ENCODE measurements at places on chromosomes 12 and 14.

GRCh38 chr12:100545092-100545491, 28.4 kb upstream of the GAS2L3 start:
- no peak for DNase-seq

GRCh38 chr12:77644915-77645605, 185.6 kb upstream of the NAV3 start:
- no peak for DNase-seq

DNA sequence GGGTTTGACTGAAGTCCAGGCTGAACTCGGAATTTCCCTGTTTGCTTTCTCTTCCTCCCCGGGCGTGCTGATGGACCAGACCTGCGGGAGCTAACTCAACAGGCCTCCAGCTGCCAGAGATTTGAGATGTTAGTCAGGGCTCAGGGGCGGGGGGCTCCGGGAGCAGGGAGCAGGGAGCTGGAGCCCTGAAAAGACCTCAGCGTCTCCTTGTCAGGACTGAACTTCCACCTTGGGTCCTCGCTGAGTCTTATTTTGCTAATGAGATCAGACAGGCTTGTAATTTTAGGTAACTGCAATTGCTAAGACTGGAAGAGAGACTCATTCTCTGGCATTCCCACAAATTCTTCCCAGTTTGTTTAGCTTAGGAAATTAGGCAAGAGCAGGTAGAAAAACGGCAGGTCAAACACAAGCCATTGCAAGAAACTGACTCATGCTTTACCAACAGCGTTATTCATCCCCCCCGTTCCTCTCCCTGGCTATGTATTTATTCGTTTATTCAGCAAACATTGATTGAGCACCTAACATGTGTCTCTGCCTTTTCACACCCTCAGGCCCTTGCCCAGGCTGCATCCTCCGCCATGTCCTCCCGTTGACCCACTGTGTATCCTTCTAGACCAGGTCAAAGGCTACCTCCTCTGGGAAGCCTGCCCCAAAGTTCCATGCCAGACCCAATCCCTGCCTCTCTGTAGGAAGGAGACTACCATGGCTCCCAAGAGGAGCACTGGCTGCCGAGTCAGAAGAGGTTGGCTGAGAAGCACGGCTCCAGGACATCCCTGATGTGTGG, 80.4 kb upstream of the DIO3 start:
- peak; percentile 18 for DNase-seq

GRCh38 chr12:52906191-52906601, 1.3 kb upstream of the KRT8 start:
- no peak for DNase-seq

DNA sequence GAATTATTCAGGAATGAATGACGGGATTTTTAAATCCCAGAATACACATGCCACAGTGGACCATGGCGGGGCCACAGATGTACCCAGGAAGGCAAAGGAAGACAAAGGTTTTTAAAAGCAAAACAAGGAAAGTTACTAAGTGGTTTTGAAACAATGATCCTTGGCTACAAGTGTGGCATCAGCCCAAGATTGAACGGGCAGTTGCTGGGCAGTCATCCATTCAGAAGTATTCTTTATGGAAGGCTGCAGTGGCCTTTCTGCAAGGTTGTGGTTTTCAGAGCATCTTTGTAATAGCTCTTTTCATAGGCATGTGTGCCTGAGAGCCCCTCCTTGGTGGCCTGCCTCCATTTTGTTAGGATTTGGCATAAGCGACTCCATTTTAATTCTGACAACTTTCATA, 13.4 kb upstream of the IFI27 start:
- no peak for DNase-seq

DNA sequence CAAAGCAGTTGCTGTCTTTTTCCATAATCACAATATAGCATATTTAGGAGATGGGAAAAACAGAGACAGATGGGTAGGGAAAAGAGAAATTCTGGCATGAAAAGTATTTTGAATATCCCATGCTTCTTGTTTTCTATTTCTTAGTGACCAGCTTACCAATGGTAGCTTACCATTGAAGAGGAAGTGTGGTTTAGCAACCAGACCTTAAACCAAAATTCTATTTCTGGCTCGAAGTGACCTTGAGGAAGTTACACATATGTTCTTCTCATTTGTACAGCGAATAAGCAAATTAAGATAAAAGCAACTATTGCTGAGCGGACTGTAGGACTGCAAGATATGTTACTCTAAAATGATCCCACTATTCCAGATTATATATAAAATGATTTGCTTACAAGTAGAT, 82.9 kb downstream of the FGD4 start:
- no peak for DNase-seq

- no peak for DNase-seq
Observed at GRCh38 chr12:125890971-125891370, 825.7 kb downstream of the AACS start.

DNA sequence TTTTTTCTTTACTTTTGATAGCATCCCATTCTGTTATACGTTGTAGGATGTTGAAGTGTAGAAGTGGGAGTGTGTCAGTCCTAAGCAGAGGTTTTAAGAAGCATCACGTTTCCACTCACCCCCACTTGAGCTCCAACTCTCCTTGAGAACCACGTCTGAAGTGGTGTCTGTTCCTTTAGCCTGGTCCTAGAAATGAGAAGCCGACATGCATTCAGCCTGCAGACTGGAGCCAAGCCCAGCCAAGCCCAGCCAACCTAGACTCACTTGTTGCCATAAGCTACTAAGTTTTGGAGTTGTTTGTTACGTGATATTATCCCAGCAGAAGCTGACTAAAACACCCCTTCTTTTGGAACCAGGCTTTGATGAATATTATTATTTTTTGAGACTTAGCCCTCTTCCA, 4.4 kb upstream of the ELK3 start:
- DNase-seq = no peak

DNA sequence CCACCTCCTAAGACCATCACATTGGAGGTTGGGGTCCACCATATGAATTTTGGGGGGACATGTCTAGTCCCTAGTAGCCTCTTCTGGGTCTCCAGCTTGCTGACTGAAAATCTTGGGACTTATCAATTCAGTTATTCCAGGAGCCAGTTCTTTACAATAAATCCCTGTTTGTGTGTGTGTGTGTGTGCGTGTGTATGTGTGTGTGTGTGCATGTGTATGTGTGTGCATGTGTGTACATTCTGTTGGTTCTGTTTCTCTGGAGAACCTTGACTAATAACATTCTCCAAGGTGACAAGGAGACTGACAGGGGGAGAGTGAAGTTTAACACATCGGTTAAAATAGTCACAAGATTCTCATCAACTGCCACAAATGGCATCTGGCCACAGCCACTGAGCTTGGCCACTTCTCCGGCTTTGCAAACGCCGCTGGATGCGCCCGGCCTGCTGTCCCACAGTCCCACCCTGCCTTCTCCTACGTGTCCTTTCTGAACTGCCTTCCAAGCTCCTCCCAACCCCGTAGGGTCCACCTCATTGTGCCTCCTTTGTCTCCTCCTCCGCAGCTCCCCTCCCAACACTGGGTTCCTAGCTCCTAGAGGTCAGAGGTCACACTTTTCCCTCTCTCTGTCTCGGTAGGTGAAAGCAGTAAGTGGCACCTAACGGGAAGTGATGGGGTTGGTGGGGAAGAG, 88.1 kb upstream of the DIO3 start:
- no peak for DNase-seq

GRCh38 chr14:68665792-68666204, 127.1 kb downstream of the ZFP36L1 start:
- peak; percentile 13 for DNase-seq

- DNase-seq = no peak
Observed at GRCh38 chr12:805022-805632, 52.7 kb downstream of the WNK1 start.

DNA sequence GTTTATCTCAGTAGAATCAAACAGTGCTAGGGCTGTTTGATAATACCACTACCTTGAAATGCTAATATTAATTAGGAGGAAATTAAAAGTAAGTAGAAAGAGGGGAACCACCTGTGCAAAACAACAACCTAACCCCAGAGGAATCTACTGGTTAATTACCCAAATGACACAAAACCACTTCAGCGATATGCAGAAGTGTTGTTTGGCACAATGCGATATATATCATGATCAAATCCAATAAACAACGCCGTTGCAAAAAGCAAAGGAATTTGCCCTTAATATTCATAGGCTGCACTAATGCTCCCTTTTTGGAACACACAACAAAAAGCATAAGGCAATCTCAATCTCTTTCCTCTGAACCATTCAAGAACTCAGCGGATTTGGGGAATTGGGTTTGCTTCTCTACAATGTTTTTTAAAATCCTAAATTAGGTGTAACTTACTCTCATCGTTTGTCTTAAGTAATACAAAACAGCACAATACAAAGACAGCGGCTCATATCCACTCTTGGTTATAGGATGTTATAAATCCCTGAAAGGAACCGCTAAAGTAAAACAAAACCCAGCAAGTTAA, 1.5 kb downstream of the MAP4K5 start:
- no peak for DNase-seq

DNA sequence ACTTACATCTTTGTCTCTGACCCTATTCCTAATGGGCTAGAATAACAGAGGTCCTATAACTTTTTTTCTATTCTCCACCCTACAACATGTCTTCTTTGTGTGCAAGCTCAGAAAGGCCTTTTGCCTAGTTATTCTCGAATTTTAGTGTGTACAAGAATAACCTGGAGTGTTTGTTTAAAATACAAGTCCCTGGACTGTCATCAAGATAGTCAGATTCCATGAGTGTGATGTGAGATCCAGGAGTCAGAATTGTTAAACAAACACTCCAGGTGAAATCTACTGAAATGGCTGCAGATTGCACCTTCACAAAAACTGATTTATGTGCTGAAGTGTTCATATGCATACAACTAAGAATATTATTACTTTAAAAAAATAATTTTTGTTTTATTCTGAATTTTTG, 114.4 kb upstream of the DIO2 start:
- no peak for DNase-seq

DNA sequence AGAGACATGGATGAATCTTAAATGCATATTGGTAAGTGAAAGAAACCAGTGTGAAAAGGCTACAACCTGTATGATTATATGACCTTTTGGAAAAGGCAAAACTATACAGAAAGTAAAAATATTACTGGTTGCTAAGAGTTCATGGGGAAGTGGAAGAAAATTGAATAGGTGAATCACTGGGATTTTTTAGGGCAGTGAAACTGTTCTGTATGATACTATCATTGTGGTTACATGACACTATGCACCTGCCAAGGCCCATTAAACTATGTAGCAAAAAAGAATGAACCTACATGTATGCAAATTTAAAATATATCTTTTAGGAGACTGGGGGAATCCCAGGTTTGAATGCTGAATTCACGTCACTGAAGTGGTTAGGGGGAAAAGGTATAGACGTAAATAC, 12.6 kb upstream of the OR8S1 start:
- no peak for DNase-seq

- no peak for DNase-seq
Observed at GRCh38 chr12:29082522-29082921, 66.6 kb upstream of the FAR2 start.

- no peak for DNase-seq
Observed at GRCh38 chr14:73861073-73861472, 9.4 kb downstream of the PTGR2 start.

GRCh38 chr12:94235848-94236247, 87.5 kb downstream of the PLXNC1 start:
- DNase-seq = no peak

- DNase-seq = no peak
Observed at GRCh38 chr12:113471619-113472171, at the start of gene LHX5. TSS of gene LHX5 (minus strand) at chr12:113471871. CDS start at chr12:113471498, 373 bp downstream.

DNA sequence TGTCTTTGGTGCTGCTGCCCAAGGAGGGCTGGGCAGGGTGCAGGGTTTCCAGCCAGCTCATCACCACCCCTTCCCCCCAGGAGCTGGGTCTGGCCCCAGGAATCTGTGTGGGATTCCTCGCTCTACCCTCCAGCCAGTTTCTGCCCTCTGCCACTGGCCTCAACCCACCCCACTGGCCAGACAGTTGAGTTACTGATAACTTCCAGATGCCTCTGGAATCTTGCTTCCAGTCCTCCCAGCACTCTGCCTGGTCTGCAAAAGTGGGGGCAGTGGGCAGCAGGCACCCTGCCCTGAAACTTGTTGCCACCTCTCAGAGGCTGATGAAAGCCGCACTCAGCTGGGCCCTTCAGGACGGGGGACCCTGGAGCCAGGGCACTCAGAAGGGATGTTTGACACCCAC, 20.1 kb upstream of the TBX3 start:
- no peak for DNase-seq

- no peak for DNase-seq
Observed at GRCh38 chr14:74394549-74394948, 31.5 kb downstream of the SYNDIG1L start.

- no peak for DNase-seq
Observed at GRCh38 chr12:12726555-12727093, 9.5 kb downstream of the CDKN1B start.

DNA sequence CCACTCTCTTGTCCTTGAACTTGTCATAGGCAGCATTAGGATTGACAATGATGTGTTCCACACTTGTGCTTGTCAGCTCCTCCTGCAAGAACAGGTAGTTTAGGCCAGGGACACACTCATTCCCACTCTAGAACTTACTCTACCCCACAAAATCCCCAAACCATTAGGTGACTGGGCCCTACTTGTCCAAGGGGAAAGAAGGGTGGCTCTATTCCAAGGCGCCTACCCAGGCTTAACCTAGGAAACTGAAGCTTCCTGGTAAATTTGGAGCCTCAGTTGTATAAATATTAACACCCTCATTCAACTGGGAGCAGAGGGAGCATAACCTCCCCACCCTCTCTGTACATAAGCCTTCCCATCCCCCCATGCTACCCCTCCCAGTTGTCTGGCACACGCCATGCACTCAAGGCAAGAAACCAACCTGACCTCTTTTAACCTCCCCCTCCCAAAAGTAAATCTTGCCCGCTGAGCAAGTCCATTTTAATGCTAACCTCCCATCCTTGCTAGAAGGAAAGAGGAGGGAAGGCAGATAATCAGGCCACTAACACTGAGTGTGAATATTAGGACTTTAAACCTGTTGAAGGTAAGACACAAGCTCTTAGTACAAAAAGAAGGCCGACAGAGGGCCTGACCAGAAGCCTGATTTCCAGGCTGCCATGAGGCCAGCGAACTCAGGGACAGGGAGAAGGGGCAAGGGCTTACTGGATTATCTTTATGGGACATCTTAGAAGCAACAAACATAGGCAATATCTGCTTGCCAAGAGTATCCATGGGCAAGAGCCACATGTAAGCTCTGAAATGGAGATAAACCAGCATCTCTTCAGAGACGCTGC, 11.0 kb downstream of the DCTN2 start:
- DNase-seq = no peak

- no peak for DNase-seq
Observed at GRCh38 chr14:105375635-105376057, 22.7 kb upstream of the TEX22 start.

- DNase-seq = no peak
Observed at GRCh38 chr12:130880411-130880885, 8.6 kb downstream of the RAN start.

DNA sequence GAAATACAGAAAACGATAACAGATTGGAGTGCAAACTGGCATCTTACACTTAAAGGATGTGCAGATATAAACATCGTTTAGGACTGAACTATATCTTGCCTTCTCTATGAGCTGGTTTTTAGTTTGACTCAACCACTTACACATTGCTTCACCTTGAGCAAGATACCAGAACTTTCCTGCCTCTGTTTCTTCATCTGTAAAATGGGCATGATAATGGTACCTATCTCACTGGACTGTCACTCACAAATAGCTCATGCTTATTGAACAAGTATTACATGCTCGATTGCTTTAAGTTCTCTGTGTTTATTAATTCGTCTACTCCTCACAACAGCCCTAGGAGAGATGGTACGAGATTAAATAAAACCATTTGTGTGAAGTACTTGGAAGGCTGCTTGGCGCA, 7.7 kb downstream of the FZD10 start:
- DNase-seq = no peak

GRCh38 chr12:47282206-47282605, 202.4 kb upstream of the AMIGO2 start:
- DNase-seq = no peak
